ENCODE measurements at places on chromosomes 7 and 10. TPM values are rescaled to one million over a fixed set of nuclear protein-coding genes. Genes with fewer than 3 reads are reported as not detected.

The USP6NL gene
- 12.3 TPM for total RNA-seq

- no peak for DNase-seq
These were observed 73.9 kb downstream of the EBF3 start for GRCh38 chr10:129890170-129890569.

The ITGB8 gene
- total RNA-seq = 1.3 TPM

The LRGUK gene
- 0.20 TPM for total RNA-seq

DNA sequence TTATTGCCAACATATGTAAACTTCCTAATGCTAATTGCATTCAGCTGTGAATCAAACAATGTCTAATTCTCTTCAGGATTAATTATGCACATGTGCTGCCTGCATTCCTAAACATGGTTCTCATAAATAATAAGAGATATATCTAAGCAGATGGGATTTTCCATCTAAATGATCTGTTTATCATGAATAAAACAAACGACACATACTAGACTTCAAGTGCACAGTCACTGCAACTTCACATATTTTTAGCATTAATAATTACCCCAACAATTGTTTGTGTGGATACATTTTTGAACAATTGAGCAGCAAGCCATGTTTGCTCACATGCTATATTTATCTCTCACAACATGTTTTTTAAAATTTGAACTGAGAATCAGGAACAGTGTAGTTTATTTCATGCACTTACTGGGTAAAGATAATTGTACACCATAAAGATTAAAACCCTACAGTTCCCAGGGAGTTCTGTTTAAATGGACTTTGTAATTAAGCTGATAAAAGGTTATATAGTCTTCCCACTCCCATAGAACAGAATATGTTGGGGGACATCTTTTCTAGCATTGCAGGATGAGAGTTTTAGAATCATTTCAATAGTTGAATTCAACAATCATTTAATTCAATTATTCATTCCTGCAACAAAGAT is 378.5 kb downstream of the MDFIC start:
- DNase-seq = no peak

- no peak for DNase-seq
These were observed 132.9 kb downstream of the PIP4K2A start for GRCh38 chr10:22581461-22581860.

Measured in chondrocyte (in vitro differentiated cells).